Common myeloid progenitor, CD34-positive (primary cell): ENCODE measurements at places on chromosomes 1 and 21.
A peak's percentile ranks its signal among the peaks of the same experiment; 100 is the strongest.

DNA sequence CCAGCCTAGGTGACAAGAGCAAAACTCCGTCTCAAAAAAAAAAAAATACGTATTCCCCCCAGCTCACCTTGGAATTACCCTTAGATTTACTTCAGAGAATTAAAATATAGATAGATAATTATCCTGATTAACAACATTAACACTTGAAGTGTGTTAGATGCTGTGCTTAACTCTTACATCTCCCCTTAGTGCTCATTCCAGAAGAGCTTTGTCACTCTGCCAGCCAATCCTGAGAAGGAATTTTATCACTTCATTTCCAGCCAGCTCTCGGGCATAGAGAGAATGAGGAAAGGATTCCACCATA is 1.6 kb upstream of the SHC1 start:
- DNase-seq = no peak

DNA sequence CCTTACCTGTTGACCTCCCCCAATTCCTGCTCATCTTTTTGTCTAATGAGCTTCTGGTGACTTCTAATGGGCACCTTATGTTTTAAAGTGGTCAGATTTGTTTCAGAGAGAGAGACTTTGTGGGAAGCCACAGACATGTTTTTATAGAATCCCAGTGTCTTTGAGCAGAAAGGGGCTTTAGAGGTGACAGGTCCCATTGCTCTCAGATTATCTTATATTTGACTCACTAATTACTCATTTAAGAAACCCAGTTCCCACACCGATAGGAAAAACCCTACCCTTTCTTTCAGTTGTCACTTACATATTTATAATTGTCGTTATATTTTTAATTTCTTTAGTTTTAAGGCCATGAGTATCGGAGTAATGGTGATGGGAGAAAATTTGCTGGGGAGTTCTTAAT is 215.5 kb downstream of the CAMTA1 start:
- no peak for DNase-seq

DNA sequence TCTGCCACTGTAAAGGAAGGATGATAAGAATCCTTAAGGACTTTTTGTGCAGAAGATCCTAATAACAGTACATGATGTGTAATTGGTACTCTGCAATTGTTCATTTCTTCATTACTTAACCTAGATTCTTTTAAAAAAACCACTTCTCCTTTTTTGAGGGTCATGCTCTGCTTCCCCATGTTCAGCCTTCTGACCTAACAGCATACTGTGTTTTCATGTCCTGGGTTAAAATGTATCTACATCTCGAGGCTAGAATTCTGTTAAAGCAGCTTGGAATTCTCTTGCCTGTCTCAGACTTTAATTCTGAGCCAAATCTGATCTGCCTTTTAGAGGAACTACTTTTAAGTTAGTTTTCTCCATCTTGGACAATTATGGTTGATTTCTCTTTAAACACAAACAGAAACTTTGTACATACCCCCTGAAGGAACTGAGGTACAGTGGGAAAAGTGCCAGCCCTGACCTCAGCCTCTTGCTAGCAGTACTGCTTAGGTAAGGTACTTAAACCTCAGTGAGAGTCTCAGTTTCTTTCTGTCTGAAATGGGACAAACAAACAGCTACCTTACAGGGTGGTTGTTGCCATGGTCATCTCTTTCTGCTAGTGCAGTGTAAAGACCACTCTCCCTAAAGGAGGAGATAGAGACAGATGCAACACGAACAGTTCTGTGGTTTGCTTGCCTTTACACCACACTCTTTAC is 103.2 kb upstream of the DYNLT5 start:
- peak; percentile 69 for DNase-seq

DNA sequence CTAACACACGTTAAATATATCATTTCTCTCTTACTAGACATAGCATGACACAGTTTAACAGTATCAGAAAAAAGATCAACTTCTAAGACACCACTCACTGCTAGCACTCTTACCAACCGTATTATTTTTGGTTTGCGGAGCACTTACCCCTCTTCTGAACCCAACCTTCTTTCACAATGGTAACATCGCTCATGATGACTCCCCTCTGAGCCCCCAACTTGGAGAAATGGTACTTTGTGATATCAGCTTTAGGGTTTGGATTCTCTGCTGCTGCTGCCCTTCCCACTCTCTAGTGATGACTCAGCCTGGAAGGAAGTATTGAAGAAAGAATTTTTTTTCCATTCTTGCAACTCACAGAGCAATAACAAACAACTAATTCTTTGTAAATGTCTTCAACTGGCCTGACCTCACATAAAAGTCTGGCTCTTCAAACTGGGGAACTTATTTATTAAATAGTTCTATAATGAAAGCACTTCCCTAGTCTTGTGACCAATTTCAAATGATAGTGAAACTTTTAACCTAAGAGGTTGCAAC is 7.0 kb downstream of the AKT3 start:
- peak; percentile 81 for DNase-seq

- DNase-seq = no peak
Observed at GRCh38 chr1:154186852-154187501, 4.9 kb downstream of the TPM3 start.

DNA sequence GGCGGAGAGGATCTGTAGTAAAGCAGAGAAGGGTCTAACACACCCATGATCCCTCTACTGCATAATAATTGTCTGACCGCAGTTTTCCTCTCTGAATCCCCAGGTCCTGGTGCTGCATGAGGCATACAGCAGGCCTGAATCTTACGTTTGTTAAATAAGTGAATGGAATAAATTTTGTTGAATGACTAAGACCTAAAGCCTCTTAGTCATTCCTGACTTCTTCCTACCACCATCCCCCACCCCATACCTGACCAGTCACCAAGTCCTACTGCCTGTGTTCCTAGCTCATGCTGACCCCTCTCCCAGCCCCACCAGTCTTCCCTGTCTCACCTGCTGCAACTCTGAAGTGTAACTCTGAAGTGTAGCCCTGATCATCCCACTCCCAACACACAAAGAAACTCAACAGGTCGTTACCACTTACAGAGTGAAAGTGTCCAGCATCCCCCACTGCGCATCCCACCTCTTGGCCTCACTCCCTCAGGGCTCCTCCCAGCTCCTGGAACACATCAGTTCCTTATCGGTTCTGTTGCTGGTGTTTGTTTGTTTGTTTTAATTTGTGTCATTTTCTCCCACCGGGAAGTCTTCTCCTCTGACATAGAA is 9.7 kb downstream of the GJA5 start:
- no peak for DNase-seq

DNA sequence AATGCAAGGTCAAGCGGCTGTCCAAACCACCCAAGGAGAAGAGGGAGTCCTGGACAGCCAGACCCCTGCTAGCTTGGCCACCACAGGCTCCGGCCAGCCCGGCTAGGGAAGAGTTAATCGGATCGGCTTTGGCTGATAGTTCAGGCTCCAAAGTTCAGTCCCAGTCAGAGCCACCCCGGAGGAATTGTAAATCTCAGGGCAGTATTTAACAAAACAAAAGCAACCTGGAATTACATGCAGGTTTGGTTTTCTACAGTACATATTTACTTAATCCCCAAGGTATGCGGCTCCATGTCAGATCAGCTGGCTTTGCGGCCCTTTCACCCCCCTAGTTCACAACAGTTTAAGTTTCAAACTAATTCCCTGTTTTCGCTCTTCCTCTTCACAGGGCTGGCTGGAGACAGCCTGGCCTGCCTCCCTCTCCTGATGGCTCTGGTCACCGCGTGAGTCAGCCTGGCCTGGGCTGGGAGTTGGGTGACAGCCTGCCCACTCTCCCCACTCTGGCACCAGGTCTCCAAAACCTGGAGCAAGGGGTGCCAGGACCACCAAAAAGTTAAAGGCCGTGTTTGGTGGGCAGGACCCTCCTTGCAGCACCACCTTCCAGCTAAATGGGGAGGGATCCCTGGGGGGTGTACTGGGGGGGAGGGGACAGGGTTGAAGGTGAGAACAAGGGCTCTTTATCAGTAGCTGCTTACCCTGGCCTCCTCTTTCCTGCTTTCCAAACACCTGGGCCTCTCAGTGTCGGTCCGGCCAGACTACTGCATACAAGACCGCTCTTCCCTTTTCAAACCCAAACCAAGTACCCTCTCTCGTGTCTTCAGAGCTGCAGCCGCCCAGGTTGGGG is 1.9 kb downstream of the DHRS3 start:
- DNase-seq = no peak

GRCh38 chr1:109883248-109883955 is 27.2 kb upstream of the CSF1 start:
- DNase-seq = no peak

- DNase-seq = no peak
Observed at GRCh38 chr1:33382661-33383415, 48.1 kb downstream of the PHC2 start.

DNA sequence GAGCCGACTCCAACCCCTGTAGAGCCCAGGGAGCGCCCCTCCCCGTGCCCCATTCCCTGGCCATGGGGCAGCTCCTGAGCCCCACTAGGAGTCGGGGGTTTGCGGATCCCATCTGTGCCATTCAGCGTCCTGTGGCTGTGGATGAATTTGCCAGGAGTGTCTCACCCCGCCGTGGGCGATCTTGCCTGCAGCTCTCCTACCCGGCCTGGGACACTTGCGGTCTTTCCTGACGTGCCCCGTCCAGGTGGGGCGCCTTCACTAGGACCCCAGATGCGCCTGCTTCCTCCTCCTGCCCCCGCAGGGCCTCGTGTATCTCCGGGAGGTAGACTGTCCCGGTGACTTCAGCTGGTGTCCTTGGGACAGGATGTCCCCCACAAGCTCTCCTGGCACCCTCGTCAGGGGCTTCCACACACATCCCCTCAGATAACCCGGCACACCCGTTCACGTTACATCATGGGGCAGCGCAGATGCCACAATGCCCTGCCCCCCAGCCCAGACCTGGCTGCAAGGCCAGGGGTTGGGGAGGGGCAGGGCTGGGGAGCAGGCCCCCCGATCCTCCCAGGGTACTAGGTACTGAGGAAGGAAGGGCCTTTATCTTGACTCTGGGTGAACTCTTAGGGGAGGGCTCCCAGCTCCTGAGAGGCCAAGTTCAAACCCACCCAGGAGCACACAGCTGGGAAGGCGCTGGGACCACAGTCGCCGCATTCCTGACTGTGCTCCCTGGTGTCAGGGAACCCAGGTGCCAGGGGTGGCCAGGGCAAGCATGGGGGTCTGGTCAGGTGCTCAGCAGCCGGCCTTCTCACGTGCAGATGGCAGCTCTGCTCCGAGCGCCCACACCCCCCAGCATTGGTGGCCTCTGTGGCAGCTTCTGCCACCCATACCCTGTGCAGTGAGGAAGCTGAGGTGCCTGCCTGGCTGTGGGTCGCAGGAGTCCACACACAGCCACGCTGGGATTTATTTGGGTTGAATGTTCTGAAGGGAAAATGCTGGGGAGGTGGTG is 53.4 kb upstream of the COL6A1 start:
- DNase-seq = no peak

DNA sequence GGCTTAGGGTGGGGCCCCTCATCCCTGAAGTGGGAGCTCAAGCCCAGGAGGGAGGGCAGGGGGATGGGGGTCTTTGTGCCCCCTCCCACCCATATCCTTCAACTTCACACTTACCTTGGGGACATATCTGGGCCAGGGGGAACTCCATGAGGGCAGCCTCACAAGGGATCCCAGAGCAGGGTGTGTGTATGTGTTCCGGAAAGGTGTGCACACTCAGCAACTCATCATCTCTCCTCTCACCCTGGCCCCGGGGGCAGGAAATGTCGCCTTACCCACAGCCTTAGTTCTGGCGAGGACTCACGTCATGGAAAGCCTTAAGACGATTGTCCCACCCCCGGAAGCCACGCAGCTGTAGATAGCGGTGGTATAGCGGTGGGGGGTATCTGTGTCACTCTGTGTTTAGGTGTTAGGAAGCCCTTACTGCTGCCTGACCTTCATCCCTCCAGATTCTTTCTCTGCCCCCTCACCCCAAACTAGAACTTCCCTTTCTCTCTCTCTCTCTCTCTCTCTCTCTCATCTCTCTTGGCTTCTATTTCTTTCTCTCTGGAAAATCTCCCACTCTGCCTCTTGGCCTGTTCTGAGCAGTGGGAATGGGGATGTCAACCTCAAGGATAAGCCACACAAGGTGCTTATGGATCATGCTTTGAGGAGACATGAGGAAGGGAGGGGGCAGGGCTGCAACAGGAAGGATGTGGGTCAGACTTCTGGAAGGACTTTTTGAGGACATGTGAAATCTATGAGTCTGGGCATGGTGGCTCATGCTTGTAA is at the start of gene SH2D2A:
SH2D2A (minus strand) TSS at position 288 of the 768 bp plus-strand sequence; CDS start at position 148, 140 bp downstream.
- DNase-seq = peak; percentile 99

GRCh38 chr1:206524739-206525364 is 17.5 kb downstream of the RASSF5 start:
- peak; percentile 49 for DNase-seq

DNA sequence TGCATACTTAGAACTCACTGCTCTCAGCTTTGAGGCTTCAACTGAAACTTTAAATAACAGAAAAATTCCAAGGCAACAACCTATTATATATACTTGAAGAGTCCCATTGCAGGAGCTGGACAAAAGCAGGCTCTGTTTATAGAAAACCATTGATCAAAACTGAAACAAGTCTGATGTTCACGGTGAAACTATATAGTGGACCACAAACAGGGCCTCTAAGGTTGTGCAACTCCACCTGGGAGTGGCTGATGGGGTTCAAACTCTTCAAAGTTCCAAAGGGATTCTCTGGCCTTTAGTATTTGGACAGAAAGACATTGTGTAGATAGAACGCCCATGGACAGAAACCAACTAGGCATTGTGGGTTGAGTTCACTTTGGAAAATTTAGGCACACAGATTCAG is 140.3 kb downstream of the ZC3H11B start:
- no peak for DNase-seq

GRCh38 chr1:62621907-62622306 is 24.6 kb downstream of the ANGPTL3 start:
- DNase-seq = peak; percentile 25

GRCh38 chr1:61378494-61379180 is 296.3 kb downstream of the NFIA start:
- no peak for DNase-seq

DNA sequence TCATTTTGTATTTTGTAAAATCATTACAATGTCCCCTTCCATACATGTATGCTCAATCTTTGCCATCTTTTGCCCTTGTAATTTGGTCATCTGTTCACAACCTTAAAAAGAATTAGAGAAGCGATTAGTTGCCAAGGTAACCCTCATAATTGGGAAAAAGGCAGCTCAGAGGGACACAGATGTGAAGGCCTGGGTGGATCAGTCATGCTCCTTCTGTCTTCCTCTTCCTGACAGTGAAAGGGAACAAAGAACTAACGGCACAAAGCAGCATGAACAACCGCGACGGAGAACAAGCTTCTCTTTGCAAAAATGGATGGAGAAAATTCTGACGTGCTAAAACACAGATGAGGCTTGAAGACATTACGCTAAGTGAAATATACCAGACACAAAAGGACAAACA is 78.7 kb upstream of the COG2 start:
- no peak for DNase-seq
